ENCODE measurements at places on chromosomes 5 and 9.

GRCh38 chr5:41191249-41191648, 22.1 kb downstream of the C6 start:
- no peak for DNase-seq

- DNase-seq = no peak
Measured at GRCh38 chr9:133957328-133957727, 34.8 kb downstream of the VAV2 start.

GRCh38 chr9:33107762-33108161, 31.3 kb upstream of the SMU1 start:
- no peak for DNase-seq

DNA sequence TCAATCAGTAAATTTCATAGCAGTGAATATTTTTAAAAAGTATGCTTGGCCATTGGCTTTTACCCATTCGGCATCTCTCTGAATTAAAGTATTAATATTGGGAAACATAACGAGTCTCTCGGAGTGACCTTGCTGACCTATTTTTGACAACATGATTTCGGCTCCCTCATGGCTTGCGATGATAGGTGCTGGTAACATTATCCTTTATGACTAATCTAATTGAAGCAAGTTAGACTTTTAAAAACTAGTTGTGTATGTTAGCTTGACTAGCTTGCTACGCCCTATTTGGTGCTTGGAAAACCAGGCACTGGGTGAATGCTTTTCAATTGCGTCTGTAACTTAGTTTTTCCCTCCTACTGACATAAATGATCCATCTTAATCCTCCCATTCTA, 1.1 kb downstream of the ZNF366 start:
- DNase-seq = no peak

DNA sequence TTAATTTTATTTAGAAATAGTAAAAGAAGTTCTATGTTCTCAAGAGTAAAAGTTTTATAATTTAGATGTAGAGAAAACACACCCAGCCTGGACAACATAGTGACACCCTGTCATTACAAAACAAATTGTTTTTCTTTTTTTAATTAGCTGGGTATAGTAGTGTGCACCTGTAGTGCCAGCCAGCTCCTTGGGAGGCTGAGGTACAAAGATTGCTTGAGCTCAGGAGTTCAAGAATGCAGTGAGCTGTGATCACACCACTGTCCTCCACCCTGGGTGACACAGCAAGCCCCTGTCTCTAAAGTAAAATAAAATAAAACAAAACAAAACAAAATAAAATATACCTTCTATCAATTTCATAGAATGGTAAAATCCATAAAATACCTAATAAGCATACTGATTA, 1017.8 kb upstream of the DMAC1 start:
- no peak for DNase-seq

- no peak for DNase-seq
Measured at GRCh38 chr5:39266442-39266841, 47.1 kb upstream of the FYB1 start.

DNA sequence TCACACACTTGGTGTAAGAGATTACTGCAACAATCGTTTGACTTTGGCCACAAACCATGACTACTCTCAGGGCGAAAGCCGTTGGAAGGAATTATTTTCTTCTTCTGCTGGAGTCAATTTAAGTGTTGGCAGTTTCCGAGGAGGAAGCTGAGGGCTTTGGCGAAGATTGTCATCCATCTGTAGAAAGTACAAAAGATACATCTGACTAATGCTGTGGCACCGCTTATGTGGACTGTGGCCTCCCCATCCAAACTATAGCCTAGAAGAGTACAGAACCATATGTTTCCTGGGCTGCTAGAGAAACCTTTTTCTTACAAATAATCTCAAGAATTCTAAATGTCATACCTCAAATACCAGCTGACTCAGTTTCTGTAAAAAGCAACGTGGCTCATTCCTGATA, 7.4 kb downstream of the MTX3 start:
- no peak for DNase-seq

GRCh38 chr5:172732201-172732865, 38.7 kb downstream of the DUSP1 start:
- no peak for DNase-seq

GRCh38 chr5:106860398-106861044, 810.2 kb downstream of the EFNA5 start:
- DNase-seq = no peak

DNA sequence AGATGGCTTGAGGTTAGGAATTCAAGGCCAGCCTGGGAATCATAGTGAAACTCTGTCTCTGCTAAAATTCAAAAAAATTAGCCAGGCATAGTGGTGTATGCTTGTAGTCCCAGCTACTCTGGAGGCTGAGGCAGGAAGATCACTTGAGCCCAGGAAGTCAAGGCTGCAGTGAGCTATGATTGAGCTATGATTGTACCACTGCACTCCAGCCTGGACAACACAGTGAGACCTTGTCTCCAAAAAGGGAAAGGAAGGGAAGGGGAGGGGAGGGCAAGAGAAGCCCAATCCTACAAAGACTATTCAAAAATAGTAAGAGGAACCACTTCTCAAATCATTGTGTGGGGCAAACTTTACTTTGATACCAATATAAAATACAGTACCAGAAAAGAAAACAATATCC, 11.2 kb downstream of the SEMA4D start:
- DNase-seq = no peak

- no peak for DNase-seq
Measured at GRCh38 chr5:3642231-3642630, 46.6 kb downstream of the IRX1 start.

- DNase-seq = no peak
Measured at GRCh38 chr9:29511680-29512079, 1938.4 kb upstream of the C9orf72 start.

DNA sequence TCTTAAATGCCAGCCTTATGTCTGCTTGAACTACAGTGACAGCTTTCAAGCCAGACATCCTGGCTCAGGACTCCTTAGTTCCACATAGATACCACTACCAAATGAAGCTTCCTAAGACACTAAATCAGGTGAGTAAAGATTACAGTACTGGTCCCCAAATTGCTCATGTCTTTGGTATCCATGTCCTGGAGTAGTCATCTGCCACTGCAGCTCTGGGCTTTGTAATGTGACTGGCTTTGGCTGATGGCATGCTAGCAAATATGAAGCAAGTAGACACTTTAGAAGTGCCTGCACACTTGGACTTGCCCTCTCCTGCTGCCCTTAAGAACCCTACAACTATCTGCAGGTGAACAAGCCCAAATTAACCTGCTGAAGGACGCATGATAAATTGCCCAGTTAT, 334.9 kb downstream of the BNC2 start:
- DNase-seq = no peak

Data from stimulated activated CD4-positive, alpha-beta T cell treated with anti-CD3 and anti-CD28 coated beads, TNF-alpha, amount 100 ng/mL, for 48 hours (primary cell).